Activated CD8-positive, alpha-beta memory T cell treated with anti-CD3 and anti-CD28 coated beads, Interleukin-2, amount 50 U/mL, for 4 hours (primary cell): ENCODE measurements at places on chromosomes 13 and 19.

DNA sequence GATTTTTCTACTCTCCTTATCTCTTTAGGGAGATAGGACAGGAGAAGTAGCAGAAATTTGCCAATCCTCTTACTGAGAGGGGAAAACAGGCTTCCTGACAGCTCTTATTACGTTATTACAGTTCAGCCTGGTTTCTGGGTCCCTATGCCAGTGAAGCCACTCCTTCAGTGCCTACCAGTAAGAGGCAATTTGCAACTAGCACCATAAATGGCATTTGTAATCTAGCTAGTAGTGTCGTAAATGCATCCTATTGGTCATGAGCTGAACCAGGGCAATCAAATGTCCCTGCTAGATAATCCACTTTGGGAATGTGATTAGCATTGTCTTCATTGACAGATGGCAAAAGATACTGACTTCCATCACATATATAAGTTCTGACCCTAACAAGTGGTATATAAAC lies 428.8 kb downstream of the DCT start:
- no peak for DNase-seq

DNA sequence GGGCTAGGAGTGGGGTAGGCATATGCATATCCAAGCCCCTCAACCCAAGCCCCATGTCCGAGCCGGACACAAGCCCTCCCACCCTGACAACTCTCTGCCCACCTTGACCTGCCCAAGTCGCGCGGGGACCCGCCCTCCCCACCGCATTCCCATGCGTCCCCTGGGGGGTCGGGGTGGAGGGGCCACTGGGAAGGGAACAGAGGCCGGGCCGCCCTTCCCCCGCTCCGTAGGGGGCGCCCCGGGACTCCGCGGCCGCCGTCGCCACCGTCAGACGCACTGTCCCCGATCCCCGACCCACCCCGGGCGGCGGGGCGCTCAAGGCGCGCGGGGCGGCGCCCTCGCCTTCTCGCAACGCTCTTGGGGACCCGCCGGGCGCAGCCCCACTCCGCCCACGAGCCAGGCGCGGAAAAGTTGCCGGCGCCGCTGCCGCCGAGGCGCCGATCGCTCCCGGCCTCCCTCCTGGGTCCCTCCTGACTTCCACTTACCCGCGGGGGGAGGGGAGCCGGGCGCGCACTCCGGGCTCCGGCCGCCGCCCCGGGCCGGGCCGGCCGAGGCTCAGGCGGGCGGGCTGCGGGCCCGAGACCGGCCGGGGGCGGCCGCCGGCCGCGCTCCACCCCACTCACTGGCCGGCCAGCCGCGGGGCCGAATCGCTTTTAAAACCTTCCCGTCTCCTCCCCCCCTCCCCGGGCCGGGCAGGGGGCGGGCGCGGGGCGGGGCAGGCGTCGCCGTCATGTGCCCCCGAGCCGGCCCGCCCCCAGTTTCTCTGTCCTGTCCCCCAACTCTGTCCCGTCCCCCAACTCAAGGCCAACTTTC lies 34.4 kb upstream of the NANOS3 start:
- DNase-seq, result peak; percentile 76

- DNase-seq, result no peak
Observed at GRCh38 chr13:23792680-23793079, 96.5 kb downstream of the MIPEP start.

DNA sequence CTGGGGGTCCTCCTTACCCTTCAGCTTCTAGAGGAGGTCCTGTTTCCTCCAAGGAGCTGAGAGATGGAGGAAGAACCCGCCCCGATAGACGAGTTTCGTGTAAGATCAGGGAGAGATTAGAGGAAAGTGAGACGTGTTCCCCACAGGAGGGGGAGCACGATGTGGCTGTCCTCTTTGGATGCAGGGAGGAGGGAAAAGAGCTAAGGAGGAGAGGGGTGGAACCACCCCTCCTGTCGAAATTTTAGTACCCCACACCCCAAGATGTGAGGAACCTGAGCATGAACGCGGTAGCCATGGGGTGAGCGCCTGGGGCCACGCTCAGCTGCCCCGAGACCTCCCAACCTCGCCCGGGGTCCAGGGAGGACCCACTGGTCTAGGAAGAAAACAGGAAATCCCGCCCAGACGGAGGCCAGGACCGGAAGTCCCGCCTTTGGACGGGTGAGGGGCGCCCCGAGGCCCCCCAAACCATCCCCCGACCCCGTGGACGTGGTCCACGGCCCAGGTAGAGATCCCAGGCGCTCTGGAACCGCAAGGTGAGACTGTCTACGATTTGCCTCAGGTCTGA lies 1.2 kb downstream of the AKT1S1 start:
- DNase-seq, result peak; percentile 64

DNA sequence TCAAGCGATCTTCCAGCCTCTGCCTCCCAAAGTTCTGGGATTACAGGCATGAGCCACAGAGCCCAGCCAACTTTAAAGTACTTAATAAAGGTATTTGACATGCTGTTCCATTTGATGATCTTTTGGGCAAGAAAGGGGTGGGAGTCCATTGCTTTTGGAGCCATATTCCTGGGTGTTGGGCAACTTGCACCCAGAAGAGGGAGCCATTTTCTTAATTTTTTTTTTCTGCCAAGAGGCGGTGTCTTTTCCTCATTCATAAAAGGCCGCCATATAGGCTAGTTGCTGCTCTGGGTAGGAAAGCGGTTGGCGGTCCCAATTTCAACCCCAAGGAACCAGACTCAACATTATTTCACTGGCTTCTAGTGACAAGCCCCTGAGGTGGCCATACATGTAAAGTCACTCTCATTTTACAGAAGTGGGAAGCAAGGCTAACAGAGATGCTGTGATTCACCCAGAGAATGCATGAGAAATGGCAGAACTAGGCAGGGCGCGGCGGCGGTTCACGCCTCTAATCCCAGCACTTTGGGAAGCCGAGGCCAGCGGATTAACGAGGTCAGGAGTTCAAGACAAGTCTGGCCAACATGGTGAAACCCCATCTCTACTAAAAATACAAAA lies 139.6 kb downstream of the CACNA1A start:
- DNase-seq, result no peak

- no peak for DNase-seq
Observed at GRCh38 chr13:113538689-113539058, 45.9 kb upstream of the TFDP1 start.
